ENCODE measurements at places on chromosomes 1 and 21. TPM values are rescaled to one million over a fixed set of nuclear protein-coding genes. Genes with fewer than 3 reads are reported as not detected.

DNA sequence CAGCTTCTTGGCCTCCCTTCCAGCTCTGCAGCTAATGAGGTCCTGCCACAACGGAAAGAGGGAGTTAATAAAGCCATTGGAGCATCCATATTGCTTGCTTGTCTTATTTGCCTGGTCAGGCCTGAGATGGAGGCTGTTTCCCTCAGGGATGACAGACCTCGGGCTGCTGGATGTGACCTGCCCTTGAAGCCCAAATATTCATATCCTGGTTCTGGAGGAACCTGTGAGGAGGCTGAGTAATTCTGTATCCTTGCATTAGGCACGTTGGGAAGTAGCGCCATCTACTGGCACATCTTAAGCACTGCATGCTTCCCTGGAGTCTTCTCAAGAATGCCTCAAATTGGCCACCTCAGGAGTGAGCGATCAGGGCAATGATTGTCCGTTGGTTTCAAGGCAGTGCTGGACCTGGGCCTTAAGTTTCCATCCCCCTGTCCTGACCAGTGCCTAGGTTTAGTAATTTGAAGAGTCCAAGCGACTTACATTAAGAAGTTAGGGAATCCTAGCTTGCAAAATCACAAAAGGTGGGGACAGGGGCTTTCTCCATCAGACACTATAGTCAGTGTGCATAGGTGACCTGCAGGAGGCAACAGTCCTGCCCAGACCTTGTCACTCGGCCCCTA lies 13.8 kb upstream of the NASP start:
- DNase-seq, result peak; percentile 67

- DNase-seq, result no peak
Measured at GRCh38 chr1:203361945-203362719, 11.2 kb upstream of the FMOD start.

DNA sequence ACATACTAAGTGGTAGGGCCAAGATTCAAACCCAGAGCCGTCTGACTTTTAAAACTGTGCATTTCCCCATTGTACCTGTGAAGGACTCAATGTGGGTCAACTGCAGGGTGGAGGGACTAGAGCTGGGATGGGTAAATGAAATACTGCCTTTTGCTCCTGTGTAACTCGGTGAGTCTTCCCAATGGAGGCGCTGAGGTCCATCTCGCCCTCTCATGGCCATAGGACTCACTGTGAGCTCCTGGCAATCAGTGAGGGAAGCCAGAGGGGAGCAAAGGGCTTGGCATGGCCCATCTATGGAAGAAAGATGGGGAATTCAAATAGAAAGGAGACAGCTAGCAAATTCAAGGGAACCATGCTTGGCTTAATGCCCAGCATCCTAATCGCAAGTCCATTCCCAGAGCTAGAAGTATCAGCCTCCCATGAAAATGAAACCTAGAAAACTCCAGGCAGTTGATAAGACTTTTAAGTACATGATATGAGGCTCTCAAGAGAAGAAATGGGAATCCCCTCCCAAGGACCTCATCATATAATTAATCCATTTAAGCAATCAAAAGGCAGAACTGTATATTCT lies 25.4 kb upstream of the CGN start:
- DNase-seq, result no peak

GRCh38 chr1:41347276-41347675 lies 14.0 kb upstream of the FOXO6 start:
- DNase-seq, result no peak

GRCh38 chr1:3702990-3703728 lies 49.1 kb upstream of the CCDC27 start:
- no peak for DNase-seq

GRCh38 chr1:90486134-90486824 lies 230.8 kb downstream of the BARHL2 start:
- DNase-seq, result no peak

GRCh38 chr1:96365076-96365475 lies 356.5 kb upstream of the PTBP2 start:
- no peak for DNase-seq

DNA sequence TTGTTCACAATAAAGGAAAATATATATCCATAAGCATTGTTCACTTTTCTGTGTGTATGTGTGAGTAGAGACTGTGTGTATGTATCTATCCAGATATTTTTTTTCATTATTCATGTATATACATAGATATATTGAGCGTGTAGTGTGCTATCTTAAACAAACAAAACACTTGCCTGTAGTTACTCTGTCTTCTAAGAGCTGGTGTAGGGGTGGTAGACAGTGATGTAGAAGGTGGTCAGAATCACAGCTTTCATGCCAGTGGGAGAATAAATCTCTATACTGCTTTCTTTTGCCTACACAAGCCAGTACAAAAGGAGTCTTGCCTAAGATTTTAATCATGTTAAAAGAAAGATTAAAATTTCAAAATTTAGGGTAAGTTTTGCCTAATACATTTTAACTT lies 122.0 kb downstream of the UCHL5 start:
- DNase-seq, result no peak

- DNase-seq, result no peak
Measured at GRCh38 chr1:68706639-68707317, 209.9 kb upstream of the DEPDC1 start.

DNA sequence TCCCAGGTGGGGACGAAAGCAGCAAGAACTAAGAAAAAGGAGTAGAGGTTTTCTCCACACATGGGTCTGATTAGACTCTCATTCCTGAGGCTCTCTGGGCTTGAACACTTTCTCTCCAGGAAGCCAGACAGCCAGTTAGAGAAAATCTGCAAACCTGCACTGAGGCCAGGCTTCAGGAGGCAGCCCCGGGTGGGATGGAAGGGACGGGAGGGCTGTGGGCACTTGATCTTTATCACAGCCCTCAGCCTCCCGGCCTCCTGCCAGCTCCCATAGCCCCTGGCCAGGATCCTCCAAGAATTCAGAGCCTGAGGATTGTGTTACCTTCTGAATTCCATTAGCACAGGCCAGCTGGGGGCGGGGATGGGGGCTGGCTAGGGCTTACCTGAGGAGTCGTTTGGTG lies 40.1 kb downstream of the SERTAD4 start:
- no peak for DNase-seq

GRCh38 chr1:205332015-205332791 lies 10.7 kb upstream of the NUAK2 start:
- no peak for DNase-seq

DNA sequence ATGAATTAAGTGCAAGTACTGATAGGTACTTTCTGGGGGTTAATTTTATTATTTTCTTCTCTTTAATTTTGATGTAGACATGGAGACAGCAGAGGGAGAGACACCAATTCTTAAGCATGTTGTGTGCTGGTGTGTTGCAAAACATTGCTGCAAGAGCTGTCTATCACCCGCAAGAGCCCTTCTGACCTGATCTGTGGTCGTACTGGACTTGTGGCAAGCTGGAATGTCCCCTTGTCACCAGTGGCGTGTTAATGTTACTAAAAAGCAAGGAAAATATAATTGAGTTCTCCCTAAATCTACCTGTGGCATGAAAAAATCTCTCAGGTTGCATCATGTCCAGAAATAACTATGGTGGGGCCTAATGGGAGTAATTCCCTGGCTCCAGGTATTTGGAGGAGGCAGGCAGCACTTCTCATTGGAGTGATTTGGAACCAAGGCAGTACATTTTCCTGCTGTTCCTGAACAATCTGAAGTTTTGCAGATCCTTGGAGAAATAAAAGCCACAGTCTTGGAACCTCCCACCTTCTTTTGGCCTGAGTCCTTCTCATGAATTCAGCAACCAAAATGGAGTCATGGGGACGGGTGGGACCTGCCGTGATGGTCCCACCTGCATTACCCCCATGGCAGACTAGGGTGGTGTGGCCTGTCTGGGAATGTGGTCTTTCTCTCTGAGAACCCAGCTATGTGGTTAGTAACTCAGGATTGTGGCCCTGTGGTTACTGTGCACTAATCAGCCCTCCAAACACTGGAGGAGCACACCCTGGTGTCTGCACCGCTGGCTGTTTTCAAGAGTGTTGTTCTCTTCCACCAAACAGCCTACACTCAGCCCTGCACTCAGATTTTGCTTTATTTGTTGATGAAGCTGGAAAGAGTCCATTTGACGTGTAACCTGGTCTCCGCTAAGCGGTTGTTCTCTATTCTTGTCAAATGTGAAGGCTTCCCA lies 57.4 kb downstream of the GALNT2 start:
- DNase-seq, result no peak

DNA sequence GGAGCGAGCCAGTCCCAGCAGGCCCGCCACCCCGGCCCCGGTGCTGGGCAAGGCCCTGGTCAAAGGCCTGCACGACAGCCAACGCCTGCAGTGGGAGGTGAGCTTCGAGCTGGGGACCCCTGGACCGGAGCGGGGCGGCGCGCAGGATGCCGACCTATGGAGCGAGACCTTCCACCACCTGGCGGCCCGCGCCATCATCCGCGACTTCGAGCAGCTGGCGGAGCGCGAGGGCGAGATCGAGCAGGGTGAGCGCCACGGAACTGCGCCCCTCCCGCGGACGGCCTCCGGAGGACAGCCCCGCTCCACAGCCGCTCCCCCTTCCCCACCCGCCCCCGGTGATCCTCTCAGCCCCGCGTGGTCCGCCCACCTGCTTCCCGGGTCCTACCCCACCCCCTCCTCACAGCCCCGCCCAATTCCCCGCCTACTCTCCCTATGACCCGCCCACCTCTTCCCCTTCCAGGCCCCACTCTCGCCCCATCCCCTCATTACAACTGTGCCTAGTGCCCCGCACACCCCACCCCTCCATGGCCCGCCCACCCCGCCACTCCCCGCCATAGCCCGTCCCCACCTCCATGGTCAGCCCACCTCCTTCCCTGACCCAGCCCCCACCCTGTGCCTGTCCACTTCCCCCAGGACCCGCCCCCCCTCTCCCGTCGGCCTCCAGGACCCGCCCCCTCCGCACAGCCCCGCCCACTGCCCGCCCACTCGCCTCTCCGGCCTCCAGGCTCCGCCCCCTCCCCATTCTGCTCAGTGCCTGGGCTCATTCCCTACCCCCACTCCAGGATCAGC lies 52.7 kb downstream of the VWA5B1 start:
- no peak for DNase-seq

- DNase-seq, result peak; percentile 79
Measured at GRCh38 chr1:85297855-85298629, 21.6 kb upstream of the BCL10 start.

- DNase-seq, result no peak
Measured at GRCh38 chr1:6412896-6413295, 6.8 kb downstream of the HES2 start.

DNA sequence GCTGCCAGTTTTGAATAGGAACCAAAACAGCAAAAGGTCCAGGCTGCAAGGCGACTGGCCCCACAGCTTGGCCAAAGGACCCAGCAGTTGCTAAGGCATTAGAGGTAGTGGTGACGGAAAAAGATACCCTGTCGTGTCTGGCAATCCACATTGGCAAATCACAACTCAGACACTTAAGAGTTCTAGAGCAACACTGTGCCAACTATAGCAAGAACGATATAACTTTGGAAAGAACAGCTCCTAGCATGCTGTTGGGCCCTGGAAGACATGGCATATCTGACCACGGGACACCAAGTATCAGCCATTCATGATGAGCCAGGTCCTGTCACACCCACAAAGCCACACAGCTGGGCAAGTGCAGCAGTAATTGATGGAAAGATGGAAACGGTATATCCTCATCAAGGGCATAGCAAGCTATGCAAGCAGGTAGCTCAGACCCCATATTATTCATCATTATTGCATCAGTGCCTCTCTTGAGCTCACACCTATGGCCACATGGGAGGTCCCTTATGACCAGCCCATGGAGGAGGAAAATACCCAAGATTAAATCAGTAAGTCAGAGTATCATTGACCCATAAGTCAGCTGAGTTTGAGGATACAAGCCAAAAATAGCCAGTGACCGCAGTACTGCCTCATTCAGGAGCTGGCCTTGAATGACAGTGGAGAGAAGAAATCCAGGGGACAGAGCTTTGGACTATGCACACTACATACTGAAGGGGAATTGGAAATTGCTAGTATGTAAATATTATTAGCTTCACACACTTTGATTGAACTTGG lies 221.2 kb downstream of the SETD4 start:
- DNase-seq, result no peak

DNA sequence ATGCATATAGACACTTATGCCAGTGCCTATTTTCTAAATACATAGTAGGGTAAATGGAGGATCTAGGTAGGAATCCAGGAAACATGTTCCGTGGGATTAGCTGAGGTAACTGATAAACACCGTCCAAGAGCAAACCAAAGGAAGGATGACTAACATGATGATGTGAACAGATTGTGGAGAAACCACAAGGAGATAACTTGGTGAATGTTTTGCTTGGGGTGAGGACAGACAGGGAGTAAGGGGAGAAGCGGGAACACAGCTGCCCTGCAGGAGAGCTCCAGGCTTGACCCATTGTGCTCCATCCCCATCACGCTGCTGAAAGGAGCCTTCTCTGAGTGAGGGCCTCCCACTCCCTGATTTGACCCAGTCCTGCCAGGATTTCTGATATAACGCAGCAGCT lies 87.0 kb upstream of the ZC3H11B start:
- DNase-seq, result no peak

- DNase-seq, result peak; percentile 63
Measured at GRCh38 chr21:43609501-43610340, 49.6 kb downstream of the HSF2BP start.

GRCh38 chr1:57826535-57826934 lies 402.7 kb upstream of the DAB1 start:
- DNase-seq, result no peak

GRCh38 chr1:77984629-77985028 lies 5.8 kb upstream of the FUBP1 start:
- DNase-seq, result no peak

DNA sequence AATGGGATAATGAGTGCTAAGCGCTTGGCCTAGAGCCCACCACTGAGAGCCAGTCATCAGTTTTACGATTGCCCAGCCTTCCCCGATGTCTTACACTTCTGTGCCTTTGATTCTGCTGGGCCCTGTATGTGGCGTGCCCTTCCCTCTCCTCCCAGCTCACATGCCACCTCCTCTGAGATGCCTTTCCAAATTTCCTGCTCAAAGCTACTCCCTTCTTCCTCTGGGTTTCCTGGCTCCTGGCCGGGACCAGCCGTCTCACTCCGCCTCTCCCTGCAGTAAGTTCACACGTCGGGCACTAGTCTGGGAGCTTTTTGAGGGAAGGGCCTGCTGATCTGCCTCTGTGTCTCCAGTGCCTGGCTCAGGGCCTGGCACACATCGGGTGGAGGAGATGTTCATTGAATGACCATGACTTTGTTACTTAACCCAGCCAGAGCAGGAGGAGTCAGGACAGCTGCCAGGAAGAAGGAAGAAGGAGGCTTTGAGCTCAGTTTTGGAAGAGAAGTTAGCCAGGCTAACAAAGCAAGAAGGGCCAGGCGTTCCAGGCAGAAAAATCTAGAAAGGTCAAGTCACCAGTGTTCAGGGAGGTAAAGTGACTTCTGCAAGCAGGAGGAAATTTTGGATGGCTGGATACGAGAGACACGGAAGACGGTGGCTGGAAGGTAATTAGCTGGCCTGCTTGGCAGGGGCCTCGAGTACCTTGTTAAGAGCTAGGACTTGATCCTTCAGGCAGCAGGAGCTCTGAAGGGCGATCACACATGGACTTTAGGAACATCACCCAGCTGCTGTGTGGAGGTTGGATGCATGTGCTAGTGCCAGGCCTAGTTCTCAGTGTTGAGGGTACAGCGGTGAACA lies 63.6 kb downstream of the EPHB2 start:
- no peak for DNase-seq

GRCh38 chr1:208724079-208724478 lies 479.9 kb upstream of the PLXNA2 start:
- DNase-seq, result no peak

F13B gene
- not detected for total RNA-seq

KIRREL1 gene
- 31.4 TPM for total RNA-seq

CD52 gene
- not detected for total RNA-seq

FAAH gene
- 31.4 TPM for total RNA-seq

All from Calu3 (cell line).